ENCODE measurements at places on chromosomes 6 and 20.

GRCh38 chr6:27176096-27176495 lies 71.4 kb upstream of the PRSS16 start:
- peak; percentile 74 for DNase-seq

GRCh38 chr6:169479783-169480495 lies 221.9 kb downstream of the WDR27 start:
- DNase-seq, result no peak

DNA sequence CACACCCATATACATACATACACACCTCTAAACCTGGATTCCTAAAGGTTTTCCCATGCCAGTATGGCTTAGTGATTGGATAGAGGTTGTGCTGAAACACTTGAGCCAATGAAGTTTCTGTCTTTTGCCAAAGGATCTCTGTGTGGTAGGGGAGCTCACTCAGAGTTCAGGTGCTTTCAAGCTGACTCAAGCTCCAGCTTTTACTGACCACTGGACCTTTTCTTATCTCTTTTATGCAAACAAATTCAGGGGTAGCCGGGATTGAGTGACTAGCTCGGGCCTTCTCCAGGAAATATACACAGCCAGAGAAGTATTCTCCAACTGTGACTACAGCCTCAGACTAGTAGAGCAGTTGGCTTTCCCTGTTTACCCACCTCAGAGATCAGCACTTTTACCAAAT lies 21.5 kb upstream of the DSE start:
- no peak for DNase-seq

GRCh38 chr20:57212534-57213276 lies 53.7 kb downstream of the BMP7 start:
- peak; percentile 74 for DNase-seq

DNA sequence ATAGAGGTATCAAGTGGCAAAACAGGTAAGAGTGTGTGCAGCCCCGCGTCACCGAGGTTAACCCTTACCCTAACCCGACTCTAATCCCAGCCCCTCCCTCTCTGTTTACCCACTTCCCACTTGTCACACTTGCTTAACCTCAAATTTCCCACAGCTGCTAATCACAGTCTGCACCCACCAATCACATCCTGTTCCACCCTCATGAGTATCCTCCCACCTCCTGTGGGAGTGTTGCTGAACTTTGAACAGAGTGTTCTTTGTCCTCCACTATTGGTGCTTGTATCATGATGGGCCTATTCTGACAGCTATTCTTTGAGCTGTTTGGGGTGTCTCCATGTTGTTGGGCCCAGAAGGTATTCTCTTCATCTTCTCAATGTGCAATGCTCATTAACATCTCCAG lies 487.8 kb downstream of the PTPRT start:
- DNase-seq, result no peak

- DNase-seq, result no peak
Observed at GRCh38 chr6:28368522-28368921, 18.8 kb downstream of the ZKSCAN3 start.
